ENCODE measurements at places on chromosomes 1 and 21. TPM values are rescaled to one million over a fixed set of nuclear protein-coding genes. Genes with fewer than 3 reads are reported as not detected.

DNA sequence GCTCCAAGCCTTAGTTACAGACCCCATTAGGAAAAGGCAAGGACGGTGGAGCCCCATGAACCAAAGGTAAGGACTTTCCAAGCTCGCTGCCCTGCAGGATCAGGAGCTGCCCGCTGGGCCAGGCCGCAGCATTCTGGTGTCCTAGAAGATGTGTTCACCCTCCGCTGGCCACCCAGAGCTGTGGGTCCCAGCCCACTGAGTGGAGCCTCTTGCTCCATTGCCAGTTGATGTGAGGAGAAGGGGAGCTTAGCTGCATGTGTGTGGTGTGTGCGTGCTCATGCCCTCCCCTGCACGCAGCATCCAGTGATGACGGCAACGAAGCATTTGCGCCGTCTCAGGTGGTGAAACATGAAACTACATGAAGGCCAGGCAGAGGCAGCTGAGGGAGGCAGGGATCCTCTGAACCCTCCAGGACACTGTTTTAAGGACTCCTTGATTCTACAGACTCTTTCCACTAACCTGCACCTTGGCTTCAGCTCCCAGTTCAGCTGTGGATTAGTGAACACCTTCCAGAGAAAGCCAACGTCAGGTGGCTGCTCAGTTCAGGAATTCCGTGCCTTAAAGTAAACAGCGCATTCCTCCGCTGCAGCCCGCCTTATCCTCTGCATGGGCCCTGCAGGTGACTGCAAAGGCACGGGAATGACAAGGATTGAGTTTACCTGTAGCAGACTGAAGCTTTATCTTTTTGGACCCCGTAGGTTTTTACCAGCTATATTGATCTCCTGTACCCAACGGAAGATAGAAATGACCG lies 48.7 kb downstream of the SMYD2 start:
- DNase-seq, result no peak

DNA sequence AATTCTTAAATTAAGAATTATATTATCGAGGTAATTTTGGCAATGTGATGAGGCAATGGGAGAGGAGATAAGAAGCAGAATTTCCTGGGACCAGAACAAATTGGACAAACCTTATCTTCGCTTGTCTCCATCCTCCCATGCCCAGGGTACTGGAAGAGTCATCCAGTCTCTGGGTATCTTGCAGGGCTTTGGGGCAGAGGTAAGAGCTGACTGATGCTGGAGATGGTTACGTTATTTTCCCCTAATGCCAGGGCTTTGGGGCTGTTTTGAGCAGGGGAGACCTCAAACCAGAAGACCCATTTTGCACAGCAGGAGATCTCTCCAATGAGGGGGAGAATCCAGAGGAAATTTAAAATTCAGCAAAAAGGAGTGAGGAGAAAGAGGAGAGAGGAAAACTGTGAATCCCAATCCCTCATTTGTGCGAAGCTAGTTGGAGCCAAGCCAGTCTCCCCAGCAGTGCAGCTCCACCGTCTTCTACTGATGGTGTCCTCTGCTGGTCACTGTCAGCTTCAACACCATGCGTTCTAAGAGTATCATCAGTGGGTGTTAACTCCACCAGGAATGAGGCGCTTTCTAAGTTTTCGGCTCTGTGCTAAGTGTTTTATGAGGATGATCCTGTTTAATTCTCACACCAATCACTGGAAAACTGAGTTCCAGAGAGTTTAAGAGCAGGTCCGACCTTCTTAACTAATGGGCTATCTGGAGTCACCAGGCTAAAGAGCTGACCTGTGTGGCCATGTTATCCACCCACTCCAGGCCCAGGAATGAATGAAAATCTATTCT lies 86.8 kb upstream of the CD34 start:
- peak; percentile 60 for DNase-seq

GRCh38 chr1:7171168-7171567 lies 385.9 kb downstream of the CAMTA1 start:
- DNase-seq, result no peak

GRCh38 chr1:230381049-230381467 lies 45.1 kb downstream of the PGBD5 start:
- DNase-seq, result peak; percentile 61

GRCh38 chr1:243388276-243388675 lies 132.4 kb downstream of the SDCCAG8 start:
- no peak for DNase-seq

DNA sequence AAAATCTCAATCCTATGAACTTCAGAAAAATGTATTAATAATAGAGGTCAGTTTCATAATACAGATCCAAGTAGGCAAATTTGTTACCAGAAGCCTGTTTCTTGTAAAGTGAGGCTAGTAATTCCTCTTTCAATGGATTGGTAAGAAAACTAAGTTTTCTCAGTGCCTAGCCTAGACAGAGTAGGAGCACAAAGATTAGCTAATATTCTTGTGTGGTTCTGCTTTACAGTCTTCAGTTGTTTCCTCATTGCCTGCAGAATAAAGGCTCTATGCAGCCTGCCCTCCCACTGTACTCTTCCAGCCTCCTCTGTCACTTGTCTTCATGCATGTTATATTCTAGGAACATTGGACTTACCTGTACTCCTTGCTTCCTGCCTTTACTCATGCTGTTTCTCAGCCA lies 2.4 kb upstream of the PPP1R15B start:
- no peak for DNase-seq

The C4BPB gene
- not detected for total RNA-seq

DNA sequence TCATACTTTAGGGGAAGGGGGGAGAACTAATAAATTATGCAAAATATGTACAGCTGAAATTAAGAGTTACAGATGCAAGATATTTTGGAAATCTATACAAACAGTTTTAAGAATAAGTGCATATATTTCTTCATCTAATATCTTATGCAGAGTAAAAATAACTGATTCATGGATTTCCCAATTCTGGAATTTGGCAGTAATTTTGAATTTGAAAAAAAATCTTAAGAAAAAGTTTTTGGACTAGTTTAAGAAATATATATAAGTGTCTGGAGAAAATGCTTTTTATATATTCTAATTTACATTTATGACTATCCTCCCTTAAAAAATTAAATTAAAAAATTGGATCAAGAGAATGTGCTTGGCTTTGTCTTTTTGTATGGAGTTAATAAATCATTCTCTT lies 474.3 kb downstream of the BRINP3 start:
- no peak for DNase-seq

GRCh38 chr1:228039006-228039903 lies 32.5 kb downstream of the WNT3A start:
- no peak for DNase-seq

The KRTAP19-1 gene
- total RNA-seq, result not detected

DNA sequence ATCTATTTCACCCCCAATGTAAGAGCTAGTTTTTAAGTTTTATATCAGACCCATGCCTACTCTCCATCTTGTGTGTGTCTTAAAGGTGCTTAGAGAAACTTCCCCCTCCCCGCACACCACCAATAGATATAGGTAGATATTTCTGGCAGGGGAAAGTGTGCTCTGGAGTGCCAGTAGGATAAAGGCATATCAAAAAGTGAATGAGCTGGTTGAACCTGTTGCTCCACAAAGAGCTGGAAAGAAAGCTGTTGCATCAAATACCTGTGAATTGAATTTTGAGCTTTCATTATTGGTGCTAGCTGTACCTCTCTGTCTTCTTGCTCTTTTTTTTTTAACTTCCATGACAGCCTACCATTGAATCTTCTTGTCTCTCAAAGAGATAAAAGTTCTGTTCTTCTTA lies 32.8 kb downstream of the ARID1A start:
- no peak for DNase-seq

The FGR gene
- total RNA-seq, result 5.7 TPM

The CYP4Z1 gene
- total RNA-seq, result 1.4 TPM

DNA sequence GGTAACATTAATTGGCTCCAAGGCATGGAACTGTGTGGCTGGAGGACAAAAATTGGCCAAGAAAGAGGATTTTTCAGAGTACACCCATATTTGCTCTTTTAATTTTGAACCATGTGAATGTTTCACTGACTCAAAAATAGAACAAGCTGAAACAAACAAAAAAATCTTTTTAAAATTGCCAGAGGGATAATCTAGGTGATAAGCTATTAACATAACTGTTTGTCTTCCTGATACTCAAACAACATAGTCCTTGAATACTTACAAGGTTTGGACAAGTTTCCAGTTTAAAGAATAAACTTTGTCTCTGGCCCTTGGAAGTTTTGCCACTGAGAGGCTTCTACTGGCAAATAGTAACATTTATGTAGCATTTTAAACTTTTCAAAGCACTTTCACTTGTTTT lies 30.0 kb upstream of the PIGC start:
- DNase-seq, result no peak

DNA sequence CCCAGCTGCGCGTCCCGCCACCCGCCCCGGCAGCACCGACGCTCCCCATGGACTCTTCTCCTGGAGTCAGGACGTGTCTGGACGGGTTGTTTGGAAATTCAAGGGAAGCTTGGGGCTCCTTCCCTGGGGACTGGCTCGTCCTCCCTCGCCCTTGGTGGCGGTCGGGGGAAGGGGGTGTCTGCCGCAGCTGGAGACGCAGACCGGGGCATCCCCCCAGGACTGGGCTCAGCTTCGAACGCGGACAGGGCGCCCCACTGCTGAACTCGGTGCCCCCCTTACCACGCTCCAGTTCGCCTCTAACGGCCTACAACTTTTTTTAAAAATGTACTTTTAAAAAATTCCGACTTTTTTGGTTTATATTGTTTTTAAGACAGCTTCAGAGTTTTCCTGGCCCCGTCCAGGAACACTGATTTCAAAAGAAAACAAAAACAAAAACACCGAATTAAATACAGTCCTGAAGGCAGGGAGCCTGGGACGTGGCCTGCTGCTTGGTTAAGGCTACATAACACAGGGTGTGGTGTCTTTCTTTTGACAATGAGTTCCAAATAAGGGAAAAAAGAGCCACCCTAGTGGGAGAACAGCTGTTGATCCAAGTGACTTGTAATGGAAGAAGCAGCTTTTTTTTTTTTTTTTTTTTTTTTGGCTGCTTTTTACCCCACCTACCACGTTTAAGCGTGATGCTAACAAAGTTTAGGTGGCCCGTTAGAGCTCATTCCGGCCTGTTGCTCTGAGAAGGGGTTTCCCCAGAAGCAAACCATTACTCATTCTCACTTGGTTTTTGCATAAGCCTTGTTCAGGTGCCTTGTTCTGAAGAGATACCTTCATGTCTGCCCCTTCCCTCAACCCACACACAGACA lies 862 bp upstream of the DIPK1A start:
- DNase-seq, result no peak

All from dorsolateral prefrontal cortex (tissue), 122 donors.